Cardiac septum (tissue), 1 donor: ENCODE measurements at places on chromosomes 11 and 22. TPM values are rescaled to one million over a fixed set of nuclear protein-coding genes. Genes with fewer than 3 reads are reported as not detected.

The FKBP2 gene
- 57.8 TPM for total RNA-seq

The BTG4 gene
- not detected for total RNA-seq

The NCR3LG1 gene
- 2.0 TPM for total RNA-seq

The TRIM22 gene
- 16.1 TPM for total RNA-seq

The SLC17A6 gene
- total RNA-seq: not detected

DNA sequence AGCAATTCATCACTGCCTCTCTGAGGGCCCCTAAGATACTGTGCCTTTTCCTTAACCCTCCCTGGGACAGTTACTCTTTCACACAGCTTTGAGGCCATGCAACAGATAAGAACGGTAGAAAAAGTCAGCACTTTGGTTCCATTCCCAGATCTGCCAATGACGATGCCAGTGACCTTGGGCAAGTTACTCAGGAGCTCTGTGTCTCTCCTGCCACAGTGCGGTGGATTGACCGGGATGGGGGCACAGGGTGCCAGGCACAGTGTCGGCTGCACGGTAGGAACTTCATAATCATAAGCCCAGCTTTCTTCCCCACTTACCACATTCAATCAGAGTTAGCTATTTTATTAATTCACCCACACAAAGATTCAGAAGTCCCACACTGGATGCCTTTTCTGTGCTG lies 1041.8 kb downstream of the TBC1D22A start:
- DNase-seq: peak; percentile 15

- no peak for DNase-seq
These were observed 62.1 kb downstream of the SLC25A17 start for GRCh38 chr22:40757071-40757470.

- no peak for DNase-seq
These were observed 1026.0 kb downstream of the TBC1D22A start for GRCh38 chr22:47788461-47788860.

GRCh38 chr22:45964372-45964771 lies 12.6 kb downstream of the WNT7B start:
- no peak for DNase-seq

DNA sequence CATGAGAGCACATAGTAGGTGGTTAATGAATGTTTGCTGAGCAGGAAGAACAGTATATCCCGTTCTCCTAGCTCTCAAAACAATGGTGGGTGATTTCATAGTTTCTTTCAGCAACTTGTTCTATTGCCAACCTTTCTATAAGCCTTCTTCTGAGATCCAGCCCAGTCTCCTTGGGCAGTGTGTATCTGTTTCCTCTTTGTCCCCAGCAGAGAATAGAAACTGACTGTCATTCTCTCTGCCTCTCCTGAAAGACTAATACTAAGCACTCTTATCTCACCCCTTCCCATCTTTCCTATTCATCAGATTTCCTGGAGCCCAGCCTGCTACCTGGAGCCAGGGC lies 272.9 kb downstream of the ST3GAL4 start:
- DNase-seq: no peak

- DNase-seq: no peak
These were observed 68.5 kb downstream of the GDPD4 start for GRCh38 chr11:77233011-77233410.

DNA sequence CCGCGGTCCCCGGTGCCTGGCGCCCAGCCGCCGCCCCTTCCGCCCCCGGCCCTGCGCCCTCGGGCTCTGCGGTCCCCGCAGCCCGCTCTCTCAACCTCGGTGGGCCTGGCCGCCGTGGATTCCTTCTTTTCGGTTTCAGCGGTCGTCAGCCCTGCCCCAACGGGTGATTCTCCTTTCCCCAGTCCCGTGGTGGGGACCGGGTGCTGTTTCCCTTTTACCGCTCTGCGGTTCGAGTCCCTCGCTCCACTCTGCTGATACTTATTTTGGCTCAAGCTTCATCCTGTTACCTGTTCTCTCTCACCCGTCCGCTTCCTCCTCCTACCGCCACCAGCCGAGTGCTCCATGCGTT lies 494 bp downstream of the ZDHHC5 start:
- DNase-seq: no peak

DNA sequence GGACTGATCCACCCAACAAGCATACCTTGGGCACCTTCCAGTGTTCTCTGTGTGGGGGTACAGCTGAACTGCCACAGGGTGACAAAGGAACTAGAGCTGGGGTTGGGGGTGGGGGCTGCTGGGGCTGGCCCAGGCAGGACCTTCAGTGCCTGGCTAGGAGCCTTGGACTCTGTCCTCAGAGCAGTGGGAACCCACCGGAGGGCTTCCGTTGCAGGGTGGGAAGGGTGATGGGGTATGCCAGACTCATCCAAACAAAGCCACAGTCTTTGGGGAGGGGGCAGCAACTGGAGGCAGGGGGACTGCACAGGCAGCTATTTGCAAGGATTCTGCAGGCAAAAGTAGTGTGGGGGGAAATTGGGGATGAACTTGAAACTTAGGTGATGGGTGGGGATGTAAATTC lies 35.7 kb upstream of the CLDN5 start:
- DNase-seq: peak; percentile 38

- DNase-seq: no peak
These were observed 198.5 kb downstream of the BRD1 start for GRCh38 chr22:49629261-49629570.

GRCh38 chr22:39254789-39255298 lies 10.1 kb upstream of the PDGFB start:
- DNase-seq: peak; percentile 85
